ENCODE measurements at places on chromosomes 4 and X.

DNA sequence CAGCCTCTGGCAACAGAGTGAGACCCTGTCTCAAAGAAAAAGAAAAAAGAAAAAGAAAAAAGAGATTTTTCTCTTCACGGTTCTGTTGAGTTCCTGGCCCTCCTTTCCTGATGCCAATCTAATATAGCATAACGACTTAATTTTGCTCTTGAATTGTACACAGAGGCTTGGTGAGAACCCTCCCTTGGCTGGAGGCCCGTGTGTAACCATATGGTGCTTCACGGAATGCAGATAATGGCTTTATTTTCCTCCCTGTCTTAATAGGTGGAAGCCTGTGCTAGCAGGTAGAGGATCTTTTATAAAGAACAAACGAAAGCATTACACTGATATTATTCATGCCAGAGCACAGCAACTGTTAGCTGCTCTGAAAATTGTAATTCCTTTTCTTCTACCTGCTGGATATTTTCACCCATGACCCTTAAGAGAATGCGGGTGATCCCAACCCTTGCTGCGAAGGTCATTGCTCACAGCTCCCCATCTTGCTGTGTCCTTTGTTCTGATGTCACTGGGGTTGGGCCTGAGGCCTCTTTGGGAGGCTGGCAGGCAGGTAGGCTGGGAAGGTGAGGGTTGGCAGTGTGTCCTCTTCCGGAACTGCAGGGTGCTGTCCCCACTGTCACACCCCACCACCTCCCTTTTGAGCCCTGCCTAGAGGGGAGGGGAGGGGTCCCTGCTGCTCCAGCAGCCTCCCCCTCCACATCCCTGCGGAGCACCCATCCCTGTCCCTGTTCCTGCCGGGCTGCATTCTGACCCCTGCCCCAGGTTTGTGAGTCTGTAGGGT lies 83.8 kb upstream of the STOX2 start:
- DNase-seq: no peak

- DNase-seq: no peak
These were observed 55.8 kb upstream of the ENPP6 start for GRCh38 chr4:184273166-184274147.

- DNase-seq: peak; percentile 22
These were observed 38.6 kb downstream of the TRPC5OS start for GRCh38 chrX:111914398-111915090.

- DNase-seq: no peak
These were observed 2.7 kb downstream of the KCNE5 start for GRCh38 chrX:109622270-109622669.

GRCh38 chr4:8250227-8250626 lies 19.3 kb upstream of the HTRA3 start:
- no peak for DNase-seq

DNA sequence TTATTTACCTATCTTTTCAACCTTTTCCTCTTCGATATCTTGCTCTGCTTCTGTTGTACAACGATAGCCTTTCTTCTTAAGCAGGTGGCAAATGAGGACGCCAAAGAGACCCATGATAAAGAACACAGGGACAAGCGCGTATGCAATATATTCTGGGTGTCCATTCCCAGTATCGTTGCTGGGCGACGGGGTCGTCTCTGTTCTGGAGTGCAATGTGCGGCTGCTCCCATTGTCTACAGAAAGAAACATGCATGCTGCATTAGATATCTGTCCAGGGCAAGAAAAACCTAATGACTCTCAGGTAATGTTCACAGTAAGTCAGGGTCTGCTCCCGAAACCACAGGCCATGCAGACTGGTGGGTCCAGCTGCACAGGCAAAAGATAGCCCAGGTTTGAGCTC lies 36.9 kb downstream of the RELL1 start:
- DNase-seq: no peak

DNA sequence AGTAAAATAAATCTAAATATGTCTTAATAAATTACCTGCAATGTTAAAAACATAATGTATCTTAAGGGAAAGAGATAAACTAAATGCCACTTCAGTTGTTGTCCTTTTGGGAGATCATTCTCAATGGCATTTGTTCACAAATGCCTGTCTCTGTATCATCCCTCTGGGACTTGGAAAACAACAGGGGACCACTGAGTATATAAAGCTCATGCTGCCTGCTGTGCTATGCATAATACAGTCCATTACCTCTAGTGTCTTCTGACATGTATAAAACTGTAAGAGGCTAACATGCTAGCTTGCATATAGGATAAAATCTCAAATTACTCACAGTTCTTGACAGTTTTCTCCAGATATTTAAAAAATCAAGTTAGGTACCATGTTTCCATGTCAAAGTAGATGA lies 503.9 kb downstream of the PDHA2 start:
- no peak for DNase-seq

GRCh38 chr4:24770032-24770584 lies 25.3 kb upstream of the SOD3 start:
- DNase-seq: no peak

DNA sequence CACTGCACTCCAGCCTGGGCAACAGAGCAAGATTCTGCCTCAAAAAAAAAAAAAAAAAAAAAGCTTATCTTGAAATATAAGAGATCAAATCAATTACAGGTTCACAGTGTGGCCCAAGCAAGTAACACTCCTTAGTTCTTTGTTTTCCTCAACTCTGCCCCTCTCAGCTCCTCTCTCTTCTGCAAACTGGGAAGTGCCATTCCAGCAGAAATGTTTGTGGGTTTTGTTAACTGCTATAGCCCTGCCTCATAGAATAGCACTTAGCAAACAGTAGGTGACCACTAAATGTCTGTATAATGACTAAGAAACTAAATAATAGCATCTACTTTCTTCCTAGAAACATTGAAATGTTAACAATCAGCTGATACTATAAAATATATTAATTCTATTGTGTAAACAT lies 160.0 kb upstream of the NAP1L5 start:
- DNase-seq: no peak

DNA sequence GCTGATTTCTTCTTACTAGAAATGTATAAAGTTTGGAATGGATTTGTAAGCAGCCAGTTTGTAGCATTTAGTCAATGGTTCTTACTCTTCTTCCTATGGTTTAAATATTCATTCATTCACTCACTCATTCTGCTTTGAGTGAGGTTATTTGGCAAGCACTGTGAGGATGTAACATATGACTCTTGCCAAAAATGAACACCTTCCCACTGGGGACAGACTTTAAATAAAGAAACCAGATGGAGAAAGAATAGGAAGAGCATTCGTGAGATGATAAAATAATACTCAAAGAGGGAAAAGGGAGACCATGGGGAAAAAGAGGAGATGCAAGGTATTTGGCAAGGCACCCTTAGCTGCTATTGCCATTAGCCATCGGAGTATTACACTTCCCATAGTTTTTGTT lies 586.1 kb downstream of the ADGRL3 start:
- no peak for DNase-seq

- DNase-seq: no peak
These were observed 89.6 kb downstream of the KCNIP4 start for GRCh38 chr4:21858971-21859370.

- DNase-seq: no peak
These were observed 84.5 kb upstream of the DKK2 start for GRCh38 chr4:107120661-107121060.

DNA sequence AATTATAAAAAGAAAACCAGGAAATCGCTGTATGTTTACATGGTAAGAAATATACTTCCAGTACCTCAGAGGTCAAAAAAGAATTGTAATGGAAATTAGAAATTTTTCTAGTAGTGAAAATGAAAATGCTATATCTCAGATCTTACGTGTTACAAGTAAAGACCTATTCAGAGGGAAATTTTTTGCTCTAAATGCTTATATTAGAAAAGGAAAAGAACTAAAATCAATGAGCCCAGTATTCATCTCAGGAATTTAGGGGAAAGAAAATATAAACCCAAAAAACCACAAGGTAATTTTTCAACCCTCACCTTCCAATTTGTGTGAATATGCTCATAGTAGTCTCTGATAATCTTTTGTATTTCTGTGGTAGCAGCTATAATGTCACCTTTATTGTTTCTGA lies 145.6 kb downstream of the RAP1GDS1 start:
- no peak for DNase-seq

DNA sequence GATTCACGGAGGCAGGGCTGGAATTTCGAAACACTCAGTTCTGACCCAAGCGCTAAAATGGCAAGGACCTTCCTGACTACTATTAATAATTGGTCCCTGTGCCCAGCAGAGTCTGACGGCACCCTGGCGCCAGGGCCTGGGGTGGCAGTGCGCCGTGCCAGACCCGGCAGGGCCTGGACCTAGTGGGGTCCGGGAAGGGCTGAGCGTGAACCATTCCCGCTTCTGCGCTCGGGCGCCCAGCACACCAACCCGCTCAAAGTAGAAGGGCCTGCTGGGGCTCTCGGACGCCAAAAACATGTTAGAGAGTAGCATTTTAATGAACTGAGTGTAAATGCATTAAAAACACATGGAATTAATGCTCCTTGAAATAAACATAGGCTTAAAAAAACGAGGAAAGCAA lies 346.7 kb upstream of the SFRP2 start:
- no peak for DNase-seq

DNA sequence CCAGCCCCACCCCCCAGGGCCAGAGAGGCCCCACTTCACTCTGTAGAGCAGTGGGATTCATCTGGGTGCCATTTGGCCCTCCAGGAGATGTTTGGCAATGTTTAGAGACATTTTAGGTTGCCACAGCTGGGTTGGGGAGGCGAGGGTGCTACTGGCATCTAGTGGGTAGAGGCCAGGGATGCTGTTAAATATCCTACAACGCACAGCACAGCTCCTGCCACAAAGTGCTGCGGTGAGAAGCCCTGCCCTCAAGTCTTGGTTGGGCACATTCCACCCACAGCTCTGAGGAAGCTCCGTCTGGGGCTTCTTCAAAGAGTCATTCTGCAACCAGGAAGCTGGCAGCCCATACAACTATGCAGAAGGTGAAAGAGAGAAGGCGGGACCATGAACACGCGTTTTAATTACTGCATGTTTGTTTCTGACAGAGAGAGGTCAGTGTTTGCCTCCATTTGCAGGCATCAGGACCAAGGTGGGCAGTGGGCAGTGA lies 48.1 kb upstream of the FAM9C start:
- no peak for DNase-seq

DNA sequence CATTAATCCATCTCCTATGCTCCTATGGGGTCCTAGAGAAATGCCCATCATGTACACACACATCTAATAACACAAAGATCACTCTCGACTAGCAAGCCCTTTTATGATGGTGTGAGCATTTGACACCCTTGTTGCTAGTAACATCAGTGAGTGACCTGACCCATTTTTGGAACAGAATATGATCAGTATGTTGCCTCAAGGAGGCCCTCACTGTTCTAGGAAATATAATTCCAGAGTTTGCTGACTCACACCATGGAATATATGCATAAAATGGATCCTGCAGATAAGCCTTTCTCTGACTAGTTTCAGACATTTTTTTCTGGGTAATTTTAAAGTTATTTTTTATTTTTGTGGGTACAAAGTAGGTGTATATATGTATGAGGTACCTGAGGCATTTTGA lies 121.8 kb downstream of the AR start:
- DNase-seq: no peak

- no peak for DNase-seq
These were observed 22.2 kb downstream of the PRDM8 start for GRCh38 chr4:80219301-80220025.

- no peak for DNase-seq
These were observed 17.9 kb upstream of the BBS7 start for GRCh38 chr4:121888134-121888533.

GRCh38 chrX:136171420-136171819 lies 24.1 kb downstream of the FHL1 start:
- DNase-seq: no peak

DNA sequence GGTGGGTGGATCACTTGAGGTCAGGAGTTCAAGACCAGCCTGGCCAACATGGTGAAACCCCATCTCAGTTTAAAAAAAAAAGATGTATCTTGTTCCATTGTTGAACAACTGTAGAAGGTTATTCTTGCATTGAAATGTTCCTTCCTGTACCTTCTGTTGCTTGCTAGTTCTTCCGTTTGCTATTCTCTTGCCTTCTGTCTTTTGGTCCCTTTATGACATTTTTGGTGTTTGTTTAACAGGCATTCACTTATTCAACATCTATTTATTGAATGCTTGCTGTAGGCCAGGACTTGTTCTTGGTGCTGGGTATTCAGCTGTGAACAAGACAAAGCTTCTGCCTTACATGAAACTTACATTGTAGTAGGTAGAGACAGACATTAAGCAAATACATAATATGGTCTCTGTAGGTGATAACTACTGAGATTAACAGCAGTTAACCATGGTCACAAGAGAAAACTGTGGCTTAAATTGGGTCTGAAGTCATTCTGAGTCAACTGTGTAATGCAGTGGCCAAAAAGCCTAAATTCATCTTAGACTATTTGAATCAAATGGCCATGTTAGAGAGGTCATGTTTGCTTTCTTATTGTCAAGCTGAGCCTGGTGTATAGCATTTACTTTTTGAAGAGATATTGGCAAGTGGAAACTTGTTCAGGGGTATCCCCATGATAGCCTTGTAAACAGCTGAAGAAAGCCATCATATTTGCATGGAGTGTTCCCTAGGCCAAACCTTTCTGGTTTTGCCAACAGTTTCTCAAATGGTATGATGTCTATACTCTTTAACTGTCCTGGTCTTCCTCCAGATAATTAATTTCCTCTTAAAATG lies 35.6 kb downstream of the GAB1 start:
- DNase-seq: no peak

- peak; percentile 78 for DNase-seq
These were observed 850.1 kb downstream of the TRIML1 start for GRCh38 chr4:188989371-188989770.

- DNase-seq: peak; percentile 60
These were observed 54.6 kb upstream of the HHIP start for GRCh38 chr4:144591401-144591800.

- no peak for DNase-seq
These were observed 26.4 kb downstream of the DHRSX start for GRCh38 chrX:2474280-2474962.

DNA sequence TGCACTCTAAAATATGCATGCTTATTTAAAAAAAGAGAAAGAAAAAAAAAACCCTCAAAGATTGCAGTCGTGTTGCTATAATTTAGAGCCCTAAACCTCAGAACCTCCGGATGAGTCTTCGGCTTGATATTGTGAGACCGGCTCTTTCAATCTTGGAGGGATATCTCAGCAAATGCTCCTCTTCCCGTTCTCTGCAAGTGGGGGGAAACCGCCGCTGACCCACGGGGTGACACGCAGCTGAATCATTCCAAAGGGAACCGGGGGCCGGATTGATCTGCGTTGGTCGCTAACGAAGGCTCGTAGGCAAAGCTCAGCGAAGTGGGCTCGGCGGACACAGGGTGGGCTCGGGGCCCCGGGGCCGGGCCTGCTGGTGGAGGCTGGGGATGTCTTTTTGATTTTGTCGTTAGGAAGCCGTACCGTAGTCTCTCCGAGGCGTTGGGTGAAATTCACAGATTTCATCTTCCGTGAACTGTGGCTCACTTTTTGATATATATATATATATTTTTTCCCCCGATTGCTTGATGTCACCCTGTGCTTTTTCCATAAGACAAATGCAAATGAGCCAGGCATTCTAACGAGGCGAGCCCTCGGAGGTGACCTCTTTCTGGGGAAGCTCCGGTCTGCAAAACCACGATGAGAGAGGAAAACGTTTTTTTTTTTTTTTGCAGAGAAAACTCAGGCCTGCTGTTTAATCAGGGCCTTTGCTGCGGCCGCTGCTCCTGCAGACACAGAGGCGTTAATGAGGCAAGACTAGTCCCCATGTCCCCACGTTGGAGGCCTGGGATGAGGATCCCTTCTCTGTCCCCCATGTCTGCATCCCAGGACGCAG lies 110.7 kb upstream of the PPP2R3B start:
- DNase-seq: no peak
